ENCODE measurements at places on chromosomes 3 and 15.

DNA sequence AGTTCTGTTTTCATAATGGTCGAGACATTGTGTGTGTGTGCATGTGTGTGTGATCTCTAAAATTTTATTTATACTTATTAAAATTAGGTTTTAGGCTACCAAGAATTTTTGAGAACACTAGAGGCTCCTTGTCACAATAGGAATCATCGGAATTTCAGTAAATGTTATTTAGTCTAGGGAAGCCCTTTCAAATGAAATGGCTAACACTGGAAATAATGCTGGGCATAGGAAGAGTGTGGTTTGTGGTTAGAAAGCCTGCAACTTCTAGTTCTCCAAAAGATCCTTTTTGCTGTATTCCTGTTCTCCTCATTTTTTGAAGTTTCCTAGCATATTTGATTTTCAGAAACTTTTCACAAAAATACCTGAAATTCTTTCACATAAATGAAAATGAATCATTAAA is 92.5 kb upstream of the MBNL1 start:
- no peak for DNase-seq

DNA sequence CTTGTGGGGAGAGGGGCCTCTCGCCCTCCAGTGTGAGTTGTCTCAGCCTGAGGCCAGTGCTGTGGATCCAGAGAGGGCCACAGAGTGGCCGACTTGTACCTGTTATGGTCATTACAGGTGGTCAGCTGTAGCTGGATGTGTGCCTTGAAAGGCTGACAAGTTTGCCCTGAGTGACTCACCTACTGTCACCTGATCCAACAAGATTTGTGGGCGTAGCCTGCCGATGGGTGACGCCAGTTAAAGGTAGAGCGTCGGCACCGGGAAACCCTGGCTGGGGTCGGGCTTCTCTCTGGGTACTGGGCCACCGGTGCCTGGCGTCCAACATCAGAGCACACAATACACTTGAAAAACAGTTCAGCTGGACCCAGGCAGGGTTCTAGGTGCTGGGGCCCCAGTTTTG is 2.8 kb upstream of the ISG20 start:
- DNase-seq, result peak; percentile 80

DNA sequence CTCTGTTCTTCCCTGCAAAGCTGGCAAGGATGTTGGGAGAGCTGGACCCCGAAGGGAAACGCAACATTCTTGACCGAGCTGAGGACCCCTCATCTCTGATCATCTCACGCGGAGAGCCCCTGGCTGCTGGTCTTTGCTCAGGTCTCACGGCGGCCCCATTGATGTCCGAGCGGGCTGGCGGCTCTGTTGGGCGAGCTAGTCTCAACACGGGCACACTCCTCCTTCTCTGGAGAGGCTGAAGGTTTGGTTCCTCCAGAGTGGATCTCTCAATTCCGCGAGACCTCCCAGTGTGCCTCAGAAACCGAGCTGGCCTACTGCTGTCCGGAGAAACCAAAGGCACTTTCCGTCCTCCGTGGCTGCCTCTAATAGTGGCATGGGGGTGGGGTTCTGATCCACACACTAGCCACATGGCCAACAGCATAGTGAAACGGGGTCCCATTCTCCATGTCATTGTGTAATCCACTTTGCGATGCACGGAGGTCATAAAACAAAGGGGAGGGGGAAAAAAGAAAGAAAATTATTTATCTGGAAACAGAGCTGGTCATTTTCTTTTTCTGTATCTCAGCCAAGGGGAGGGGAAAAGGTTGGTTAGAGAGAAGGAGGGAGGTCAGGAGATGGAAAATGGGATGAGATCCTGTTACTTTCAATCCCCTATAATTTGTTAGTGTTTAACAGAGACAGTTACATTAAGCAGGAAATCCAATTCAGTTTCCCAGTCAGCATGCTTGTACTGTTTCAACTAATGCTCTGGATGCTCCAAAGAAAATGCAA is 1.3 kb downstream of the CCDC80 start:
- no peak for DNase-seq

DNA sequence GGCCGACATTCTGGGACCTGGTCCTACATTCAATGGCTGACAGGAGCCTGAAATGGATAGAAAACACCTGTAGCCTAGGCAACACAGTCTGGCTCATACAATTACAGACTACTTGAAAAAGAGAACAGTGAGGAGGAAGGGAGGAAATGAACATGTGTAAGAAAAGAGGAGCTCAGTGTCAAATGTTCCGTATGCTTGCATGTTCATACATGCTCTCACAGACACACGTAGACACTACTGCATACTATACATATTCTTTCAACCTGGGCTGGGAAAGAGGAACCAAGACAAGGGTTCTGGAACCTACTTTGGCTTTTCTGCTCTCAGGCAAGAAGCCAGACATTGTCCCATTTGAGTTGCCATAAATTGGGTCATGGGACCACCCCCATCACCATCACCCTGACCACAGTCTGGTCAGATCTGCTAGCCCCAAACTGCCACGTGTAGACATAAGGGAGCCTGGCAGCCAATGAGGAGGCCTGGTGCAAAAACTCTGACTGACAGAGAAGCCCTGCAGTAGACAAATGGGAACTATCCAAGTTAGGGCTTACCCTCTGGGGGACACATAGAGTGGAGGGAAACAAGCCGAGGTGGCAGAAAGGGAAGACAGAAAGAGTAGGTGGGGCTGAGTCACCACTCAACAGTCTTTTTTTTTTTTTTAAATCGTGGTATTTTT is 310.0 kb downstream of the SHQ1 start:
- no peak for DNase-seq

GRCh38 chr3:42683875-42684598 is 1.3 kb upstream of the KLHL40 start:
- DNase-seq, result no peak

- DNase-seq, result no peak
These were observed 17.9 kb downstream of the RIOX2 start for GRCh38 chr3:97954228-97954827.
